ENCODE measurements at places on chromosomes 7 and 10.

DNA sequence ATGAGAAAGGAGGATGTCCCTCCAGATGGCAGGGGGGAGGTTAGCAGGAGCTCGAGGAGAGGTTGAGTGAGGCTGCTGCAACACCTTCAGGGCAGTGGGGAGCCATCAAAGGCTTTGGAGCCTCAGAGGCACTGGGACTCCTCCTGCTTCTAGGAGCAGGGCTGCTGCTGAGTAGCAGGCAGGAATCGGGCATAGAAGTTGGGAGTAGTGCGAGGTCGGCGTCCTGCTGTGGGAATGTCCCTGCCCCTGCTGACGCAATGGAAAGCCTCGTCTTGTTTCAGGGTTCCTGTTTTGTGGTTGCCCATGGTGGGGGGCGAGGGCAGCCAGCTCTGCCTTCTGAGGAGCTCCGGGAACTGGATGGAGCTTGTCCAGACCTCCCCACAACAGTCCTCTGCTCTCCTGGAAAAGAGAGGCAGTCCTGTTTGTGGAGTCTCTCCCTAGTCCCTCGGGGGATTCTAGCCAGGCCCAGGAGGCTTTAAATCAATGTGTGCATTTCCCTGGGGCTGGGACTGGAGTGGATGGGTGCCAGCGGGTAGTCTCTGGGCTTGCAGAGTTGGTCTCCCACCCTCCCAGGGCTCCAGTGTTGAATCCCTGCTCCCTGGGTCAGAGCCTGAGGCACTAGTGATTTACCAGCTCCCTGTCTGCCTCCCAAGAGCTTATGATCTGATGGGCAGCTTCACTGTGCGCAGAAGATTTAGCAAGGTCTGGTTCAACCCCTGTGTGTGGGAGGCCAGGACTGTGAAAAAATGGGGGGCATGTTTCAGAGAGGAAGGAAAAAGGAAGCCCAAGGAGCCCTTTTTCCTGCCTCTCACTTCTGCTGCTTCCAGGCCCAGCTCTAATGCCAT lies 98.7 kb upstream of the PPIF start:
- DNase-seq: no peak

GRCh38 chr7:50450590-50451032 lies 461 bp upstream of the FIGNL1 start:
- DNase-seq: peak; percentile 49

DNA sequence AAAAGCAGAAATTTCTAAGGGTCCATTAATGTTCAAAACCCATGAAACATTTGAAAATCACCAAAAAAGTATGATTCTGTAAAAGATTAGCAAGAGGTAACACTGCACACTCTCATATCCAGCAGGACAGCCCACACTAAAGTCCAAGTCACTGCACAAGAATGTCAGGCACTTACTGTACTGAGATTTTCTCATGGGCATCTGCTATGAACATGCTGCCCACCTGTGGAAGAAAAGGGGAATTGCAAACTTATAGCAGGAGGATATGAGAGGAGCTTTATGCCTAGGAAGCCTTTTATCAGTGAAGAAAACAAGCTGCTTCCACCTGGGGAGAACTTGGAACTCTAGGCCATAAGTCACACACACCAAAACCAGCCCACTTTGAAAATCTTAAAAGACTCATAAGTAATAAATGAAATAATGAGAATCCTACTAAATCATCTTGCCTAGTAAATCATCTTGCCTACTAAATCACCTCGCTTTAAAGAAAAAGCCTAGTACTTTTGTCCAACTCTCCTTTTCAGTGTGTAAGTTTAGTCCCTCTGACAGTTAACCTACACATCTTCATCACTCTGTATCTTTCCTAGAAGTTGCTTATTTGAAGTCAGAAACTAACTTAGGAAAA lies 46.1 kb downstream of the ARMH3 start:
- DNase-seq: peak; percentile 76

DNA sequence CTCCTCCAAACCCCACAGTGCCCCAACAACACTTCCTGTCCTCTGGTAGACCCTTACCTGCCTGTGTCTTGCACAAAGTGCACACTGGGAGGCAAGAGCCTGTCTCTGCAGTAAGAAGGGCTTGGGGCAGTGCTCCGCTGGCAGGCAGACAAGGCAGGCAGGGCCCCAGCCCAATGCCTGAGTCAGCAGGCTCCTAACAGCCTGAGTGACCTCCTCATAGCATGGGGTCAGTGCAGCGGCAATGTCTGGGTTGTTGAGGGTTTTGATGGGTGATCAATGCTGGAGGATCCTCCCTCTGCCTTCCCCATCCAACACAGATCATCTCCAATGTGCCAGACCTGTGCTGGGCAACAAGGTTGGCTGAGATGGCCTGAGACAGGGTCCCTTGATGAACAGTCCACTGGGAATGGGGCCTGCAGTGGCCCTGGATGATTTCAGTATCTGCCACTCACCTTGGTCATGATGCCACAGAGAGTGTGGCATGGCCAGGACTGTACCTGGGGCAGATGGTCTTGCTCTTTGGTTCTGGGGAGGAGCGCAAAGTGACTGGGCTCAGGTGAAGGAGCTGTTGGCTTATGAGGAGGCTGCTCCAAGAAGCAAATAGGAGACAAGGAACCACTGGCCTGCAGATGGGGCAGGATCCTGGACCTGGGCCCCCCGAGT lies 55.6 kb upstream of the CAMK2B start:
- no peak for DNase-seq

DNA sequence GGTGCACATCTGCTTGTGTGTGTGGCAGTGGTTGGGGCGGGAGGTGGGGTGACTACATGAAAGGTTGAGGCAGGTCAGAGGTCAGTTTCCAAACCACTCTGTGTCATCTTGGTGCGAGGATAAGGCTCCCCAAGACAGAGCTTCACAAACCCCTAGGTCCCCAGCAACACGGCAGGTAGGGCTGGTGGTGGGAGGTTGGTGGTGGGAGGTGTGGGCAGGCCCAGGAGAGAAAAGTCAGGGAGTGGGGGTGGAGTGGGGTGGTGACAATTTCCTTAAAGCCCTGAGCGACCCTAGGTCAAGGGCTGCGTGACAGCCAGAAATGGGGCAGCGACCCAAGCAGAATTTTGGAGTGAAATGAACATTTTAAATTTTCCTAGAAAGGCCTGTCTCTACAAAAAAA lies 1.6 kb upstream of the STRA8 start:
- no peak for DNase-seq

DNA sequence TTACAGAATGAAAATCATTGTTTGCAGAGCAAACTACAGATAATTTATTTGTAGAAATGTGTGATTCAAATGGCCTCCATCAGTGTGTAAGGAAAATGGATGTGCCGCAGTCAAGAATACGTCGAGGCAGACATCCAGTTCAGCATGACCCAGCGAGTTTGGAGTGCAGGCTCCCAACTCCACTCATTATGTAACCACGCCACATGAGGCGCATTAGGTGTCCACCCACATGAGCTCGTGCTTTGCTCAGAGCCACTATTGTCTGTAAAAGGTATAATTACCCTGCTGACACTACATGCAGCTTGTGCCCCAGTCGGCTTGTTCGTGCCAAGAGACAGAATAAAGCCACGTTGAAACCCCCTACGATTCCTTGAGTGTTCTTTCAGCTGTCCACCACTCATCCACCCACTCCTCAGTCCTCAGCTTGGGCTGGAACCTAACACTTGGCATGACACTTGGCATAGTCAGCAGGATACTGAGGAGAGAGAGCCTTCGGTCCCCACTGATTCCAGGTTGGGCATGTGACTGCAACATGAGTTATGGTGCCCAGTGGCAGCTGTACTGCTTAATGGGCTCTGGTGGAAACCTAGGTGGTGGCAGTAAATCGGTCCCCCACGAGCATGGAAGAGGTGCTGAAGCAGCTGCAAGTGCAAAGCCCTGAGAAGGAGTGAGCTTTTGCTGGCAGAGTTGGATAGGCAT lies 102.7 kb downstream of the BICC1 start:
- DNase-seq: no peak

DNA sequence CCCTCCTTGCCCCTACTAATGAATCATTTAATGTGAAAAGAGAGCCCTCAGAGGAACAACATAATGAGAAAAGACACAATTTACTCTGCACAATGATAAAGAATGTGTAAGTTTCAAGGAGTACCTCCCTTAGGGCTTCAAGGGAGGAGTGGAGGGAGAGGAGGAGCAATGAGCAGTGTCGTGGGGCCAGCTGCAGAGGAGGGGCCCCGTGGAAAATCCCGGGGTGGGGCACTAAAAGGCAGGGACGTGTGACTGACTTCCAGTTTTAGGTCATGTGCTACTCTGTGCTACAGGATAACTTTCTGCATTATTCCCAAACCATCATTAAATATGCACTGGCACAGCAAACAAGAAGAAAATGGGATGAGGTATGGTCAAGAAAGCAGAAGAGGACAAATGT lies 108.1 kb downstream of the ANLN start:
- DNase-seq: no peak

- no peak for DNase-seq
These were observed 729.8 kb downstream of the LRMDA start for GRCh38 chr10:76161301-76161582.

DNA sequence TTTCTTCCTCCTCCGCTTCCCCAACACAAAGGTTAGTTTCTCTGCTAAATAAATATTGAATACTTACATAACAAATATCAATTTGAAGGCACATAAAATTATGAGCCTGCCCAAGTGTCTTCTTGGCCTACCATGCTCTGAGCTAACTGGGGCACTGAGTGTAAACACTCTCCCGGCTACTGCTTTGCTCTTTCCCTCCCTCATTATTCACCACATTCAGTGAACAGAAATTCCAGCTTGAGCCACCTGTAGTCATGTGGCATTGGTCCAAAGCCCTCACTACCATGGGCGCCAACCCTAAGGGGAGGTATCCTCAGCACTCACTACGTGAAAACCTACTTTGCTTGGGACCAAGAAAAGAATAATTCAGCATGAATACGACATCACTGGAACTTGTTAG lies 409.0 kb downstream of the KCNMA1 start:
- DNase-seq: no peak

- DNase-seq: no peak
These were observed 328.2 kb upstream of the LRRN3 start for GRCh38 chr7:110762546-110763225.

Measured in GM20000 (cell line).